ENCODE measurements at places on chromosomes 13 and 19. TPM values are rescaled to one million over a fixed set of nuclear protein-coding genes. Genes with fewer than 3 reads are reported as not detected.
A peak's percentile ranks its signal among the peaks of the same experiment; 100 is the strongest.

DNA sequence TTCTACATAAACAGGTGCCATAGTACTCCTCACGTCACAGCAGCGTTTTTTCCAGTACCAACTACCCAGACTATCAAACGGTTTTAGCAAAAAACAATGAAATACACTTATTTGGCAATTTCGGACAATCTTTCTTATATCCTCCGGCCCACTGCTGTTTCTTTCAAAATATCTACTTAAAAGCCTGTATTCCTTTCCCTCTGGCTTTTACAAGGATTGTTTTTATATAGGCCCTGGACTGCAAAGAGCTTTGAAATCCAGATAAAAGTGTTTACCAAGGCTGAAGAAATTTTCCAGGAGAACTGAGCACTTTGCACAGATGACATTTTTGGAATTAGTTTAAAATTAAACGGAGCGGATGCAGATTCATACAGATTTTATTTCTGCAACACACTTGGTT lies 255.9 kb upstream of the STARD13 start:
- peak; percentile 14 for DNase-seq

- DNase-seq: no peak
Measured at GRCh38 chr13:109545931-109546330, 240.5 kb downstream of the IRS2 start.

DNA sequence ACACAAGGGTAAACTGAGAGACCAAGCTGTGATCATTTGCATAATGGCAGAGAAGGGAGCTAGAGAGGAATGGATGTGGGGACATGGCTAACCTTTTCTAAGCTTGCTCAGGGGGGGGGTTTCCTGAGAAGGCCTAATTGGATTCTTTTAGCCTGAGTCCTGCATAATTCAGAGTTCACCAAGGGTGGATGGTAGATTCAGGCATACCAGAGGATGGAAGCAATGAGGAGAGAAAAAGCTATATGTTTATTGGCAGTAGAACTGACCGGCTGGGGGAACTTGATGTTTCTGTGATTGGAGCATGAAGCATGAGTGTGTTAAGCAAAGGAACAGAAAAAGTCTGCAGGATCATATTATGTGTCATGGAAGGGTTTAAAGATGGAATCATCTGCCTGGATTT lies 65.9 kb upstream of the KLF12 start:
- DNase-seq: peak; percentile 48

- DNase-seq: peak; percentile 66
Measured at GRCh38 chr19:13013649-13014048, 18.4 kb downstream of the NFIX start.

- no peak for DNase-seq
Measured at GRCh38 chr13:113118261-113119021, 4.2 kb upstream of the F10 start.

The KLK14 gene
- not detected for total RNA-seq

DNA sequence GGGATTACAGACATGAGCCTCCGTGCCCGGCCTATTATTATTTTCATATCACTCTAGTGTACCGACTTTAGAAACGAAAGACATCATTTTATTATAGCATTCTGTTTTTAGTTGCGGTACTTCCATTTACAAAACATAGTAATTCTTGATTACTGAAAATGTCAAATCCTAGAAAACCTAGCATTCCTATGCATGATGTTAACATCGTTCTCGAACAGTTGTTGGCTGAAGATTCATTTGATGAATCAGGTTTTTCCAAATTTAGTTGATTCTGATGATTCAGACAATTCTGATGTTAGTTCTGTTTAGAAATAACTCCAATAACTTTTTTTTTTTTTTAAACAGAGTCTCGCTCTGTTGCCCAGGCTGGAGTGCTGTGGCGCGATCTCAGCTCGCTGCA lies 11.5 kb upstream of the MTRF1 start:
- DNase-seq: peak; percentile 48

The ANGPTL4 gene
- total RNA-seq: 11.4 TPM

- DNase-seq: peak; percentile 29
Measured at GRCh38 chr19:48635966-48636858, 967 bp downstream of the DBP start.

DNA sequence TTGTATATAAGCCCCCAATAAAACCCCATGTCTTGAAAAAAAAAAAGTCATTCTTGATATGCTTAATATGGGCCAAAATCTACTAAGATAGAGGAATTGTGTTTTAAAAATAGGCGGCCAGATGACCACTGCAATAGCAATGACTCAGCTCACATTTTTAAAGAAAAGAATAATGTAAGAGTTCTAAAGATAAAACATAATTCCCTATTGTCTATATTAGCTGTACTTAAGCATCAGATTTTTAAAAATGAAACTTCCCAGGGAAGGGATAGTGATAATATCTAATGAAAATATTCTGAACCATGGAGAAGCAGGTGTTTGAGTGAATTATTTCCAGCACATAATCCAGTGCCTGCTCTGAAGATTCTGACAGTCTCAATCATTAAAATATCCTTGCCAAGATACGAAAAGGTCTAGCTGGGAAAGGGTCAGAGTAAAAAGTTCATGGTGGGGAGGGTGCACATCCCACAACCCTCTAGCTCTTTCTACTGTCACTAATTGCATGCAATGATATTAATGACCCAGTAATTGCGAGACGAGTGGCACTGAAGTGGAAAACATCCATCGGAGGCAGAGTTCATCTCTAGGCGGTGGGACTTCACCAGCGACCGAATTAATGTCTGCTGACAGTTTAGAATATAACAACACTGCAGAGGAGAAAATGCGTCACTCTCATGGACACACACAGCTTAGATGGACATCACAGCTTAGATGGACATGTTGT lies 31.6 kb downstream of the EFNB2 start:
- DNase-seq: no peak

- no peak for DNase-seq
Measured at GRCh38 chr13:45434556-45435371, 16.6 kb upstream of the SLC25A30 start.

DNA sequence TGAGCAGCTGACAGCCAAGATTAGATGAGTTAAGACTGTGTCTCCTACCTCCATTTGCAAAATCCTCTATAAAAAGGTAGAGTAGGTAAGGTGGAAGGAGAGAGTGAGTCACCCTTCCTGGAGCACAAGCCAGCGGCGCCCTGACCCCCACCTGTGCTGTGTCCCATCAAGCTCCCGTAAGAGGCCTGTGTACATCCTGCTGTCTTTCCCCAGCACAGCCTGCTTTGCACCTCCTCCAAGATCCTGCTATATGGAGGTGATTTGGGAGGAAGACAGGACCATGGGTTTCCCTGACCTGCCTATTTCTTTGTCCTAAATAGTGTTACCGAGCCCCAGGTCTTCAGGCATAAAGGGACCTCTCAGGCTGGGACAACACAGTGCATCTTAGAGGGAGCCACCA lies 62.3 kb upstream of the UQCRFS1 start:
- DNase-seq: no peak

DNA sequence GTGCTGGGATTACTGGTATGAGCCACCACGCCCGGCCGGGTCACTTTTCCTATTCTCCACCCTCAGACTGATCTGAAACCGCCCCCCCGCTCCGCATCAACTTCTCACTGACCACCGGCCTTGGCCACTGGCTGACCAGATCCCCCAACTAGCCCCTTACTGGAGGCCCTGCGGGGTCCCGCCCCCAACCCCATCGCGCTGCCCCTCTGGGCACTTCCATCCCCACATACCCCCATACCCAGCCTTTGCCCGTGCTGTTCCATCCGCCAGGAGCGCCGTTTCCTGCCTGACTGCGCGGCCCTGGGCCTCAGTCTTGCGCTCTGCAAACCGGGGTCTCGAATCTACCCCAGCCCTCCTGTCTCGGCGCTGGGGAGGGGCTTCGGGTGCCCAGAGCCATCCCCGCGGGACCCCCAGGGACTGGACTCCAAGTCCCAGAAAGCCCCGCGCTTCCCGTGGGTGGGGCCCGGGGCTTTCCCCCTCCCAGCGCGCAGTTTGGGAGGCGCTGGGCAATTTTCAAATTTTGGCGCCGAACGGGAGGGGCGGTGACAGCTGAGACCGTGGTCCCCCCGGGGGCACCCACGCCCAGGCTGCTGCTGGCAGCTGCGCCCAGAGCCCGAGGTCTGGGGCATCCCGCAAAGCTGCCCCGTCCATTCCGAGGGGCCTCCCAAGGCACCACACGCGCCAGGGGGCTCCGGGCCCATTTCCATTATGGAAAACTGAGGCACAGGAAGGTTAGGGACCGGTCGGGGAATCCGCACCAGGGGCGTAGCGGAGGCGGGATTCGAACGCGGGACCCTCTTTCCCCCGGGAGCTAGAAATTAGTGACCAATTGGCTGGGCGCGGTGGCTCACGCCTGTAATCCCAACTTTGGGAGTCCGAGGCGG lies 5.2 kb upstream of the LMNB2 start:
- peak; percentile 72 for DNase-seq

DNA sequence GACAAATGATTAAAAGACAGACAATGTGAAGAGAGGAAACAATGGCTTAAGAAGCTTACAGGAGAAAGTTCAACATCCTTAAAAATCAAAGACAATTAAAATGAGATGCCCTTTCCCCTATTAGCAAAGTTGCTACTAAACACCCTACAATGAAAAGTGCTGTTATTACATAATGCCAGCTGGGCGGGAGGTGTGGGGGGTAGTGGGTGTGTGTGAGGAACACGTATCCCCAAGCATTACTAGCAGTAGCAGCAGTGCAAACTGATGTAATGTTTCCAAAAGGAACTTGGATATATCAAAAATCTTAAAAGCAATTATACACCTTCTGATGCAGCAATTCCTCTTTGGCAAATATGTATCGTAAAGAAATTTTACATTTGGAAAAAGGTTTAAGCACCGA lies 70.9 kb downstream of the PEG3 start:
- DNase-seq: no peak

The SBK2 gene
- total RNA-seq: not detected

The RNF17 gene
- total RNA-seq: not detected

DNA sequence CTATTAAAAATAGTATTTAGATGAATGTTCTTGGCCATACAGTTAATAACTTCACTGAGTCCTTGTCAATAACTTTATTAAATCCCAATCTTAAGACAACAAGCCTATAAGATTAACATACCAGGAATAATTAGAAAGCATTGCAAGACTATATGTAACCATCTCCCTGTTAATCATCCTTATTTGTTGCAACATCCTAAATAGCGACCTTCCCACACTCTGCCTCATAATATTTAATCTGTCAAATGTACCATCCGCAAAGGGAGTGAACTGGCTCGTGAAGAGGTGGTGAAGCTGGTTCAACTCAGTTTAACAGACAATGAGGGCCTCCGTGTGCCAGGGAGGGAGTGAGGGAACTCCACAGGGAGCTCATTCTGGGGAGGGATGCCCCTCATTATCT lies 33.9 kb downstream of the KL start:
- DNase-seq: peak; percentile 58

DNA sequence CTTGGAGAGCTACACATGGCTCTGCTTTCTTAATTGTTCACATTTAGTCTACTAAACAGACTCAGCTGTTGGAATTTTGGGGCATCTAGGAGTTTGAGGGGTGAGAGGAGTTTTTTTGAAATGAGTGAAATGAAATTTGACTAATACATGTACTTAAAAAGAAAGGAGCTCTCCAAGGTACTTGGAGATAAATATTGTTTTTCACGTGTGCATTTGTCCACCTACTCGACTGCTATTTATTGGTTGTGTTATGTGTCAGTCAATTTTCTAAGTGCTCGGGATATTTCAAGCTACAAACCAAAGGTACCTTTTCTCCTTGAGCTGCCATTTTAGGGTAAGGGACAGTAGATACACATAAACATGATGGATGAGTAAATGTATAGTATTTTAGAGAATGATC lies 697.0 kb downstream of the LIG4 start:
- peak; percentile 50 for DNase-seq

- DNase-seq: no peak
Measured at GRCh38 chr13:25196971-25197370, 24.9 kb upstream of the AMER2 start.

The LRRC63 gene
- total RNA-seq: not detected

Data from GM23248 (cell line).